Breast epithelium (tissue), 4 donors: ENCODE measurements at places on chromosomes 5 and 9.

DNA sequence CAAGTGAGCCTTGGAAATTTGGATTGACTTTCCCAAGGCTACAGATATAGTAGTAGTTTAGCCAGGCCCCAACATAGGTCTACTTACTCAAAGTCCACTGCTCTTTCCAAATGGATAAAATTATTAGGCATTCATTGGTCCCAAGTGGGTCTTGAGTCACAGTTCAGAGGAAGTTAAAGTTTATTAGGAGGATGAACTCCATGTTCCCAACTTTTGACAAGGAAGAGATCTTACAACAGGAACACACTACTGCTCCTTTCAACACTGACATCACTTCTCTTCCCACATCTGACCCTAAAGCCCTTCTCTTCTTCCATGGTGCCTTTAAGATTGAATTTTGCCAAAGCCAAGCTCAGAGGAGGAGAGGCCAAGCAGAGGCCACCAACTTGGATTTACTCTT is 234.5 kb upstream of the TRIM32 start:
- no peak for DNase-seq

DNA sequence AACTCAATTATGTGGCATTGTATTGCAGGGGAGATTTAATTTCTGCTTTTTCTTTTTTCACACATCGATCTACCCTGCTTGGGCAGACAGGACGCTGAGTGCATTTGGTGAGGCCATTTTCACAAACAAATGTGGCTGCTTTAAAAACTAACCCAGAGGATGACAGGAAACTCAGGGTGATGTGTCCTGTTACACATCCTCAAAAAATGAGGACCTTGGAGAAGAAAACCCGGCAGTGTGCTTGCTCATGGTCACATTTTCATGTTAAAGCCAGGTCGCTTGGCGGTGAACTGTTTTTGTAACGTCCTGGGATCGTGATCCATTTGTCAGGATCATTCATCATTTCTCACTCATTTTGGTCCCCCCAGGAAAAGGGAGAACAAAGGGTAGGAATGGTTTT is 478.3 kb upstream of the ADAMTS16 start:
- DNase-seq = no peak

DNA sequence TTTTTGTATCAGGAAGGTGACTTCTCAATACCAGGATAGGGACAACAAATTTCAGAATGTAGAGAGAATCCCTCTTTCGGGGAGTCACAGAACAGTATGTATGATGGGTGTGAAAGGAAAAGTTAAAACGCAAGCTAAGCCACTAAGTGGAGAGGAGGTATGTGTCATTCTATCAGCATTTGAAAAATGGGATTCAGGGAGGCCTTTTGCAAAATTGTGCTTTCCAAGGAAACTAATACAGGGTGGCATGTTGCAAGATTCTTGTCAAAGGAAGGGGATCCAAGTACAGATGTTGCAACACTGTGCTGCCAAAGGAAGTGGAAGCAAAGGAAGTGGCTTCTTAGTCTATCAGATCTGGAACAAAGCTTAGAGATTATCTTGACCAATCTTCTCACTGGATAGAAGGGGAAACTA is 12.6 kb upstream of the TNIP1 start:
- DNase-seq = no peak

DNA sequence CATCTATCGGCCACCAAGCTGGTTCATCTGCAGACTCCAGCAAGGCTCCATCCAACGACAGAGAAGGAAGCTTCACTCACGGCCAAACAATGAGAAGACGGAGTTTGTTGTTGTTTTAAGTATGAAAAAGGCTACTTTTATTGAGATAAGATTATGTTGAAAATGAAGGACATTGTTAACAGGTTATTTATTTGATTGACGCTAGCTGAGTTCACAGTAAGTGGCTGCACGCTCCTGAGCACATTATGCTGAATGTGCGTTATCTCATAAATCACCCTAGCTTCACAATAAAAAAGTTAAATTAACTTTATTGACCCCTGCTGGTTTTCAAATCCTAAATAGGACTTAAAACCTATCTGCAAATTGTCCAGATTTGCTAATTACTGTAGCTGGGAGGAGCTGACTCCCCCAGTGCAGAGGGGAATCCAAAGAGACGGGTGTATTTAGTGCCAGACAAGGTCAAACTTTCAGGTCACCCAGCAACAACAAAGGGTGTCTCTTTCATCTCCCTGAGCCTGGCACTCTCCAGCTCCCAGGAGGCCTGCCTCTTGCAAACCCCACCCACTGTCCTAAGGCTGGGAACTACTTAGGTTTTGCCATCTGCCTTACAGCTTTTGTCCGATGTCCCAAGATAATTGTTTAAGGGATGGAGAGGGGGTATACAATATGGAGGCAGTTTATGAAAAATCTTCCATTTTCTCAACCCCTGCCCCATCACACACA is 129.2 kb downstream of the ZDHHC21 start:
- no peak for DNase-seq

- DNase-seq = no peak
Measured at GRCh38 chr5:75612226-75612569, 945 bp downstream of the ANKDD1B start.

DNA sequence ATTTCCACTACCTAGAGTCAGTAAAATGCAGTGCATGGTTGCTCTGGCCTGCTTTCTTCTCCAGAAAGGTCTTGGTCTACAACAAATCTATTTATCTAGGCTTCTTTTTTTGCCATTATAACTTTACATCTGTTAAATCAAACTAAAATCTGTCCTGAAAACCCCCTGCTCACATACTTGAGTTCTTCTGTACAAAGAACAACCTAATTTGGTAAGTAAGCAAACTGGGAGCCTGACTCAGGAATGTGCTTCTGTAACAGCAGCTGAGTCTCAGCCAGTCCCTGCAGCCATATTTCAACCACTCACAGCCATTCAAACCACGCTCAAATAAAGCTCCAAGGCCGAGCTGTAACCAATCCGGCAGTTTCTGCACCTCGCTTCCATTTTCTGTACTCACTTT is 95.8 kb downstream of the PLPP1 start:
- DNase-seq = no peak

- DNase-seq = no peak
Measured at GRCh38 chr9:27125936-27126335, 16.9 kb downstream of the TEK start.

- DNase-seq = no peak
Measured at GRCh38 chr9:109010746-109011145, 2.6 kb downstream of the CTNNAL1 start.

DNA sequence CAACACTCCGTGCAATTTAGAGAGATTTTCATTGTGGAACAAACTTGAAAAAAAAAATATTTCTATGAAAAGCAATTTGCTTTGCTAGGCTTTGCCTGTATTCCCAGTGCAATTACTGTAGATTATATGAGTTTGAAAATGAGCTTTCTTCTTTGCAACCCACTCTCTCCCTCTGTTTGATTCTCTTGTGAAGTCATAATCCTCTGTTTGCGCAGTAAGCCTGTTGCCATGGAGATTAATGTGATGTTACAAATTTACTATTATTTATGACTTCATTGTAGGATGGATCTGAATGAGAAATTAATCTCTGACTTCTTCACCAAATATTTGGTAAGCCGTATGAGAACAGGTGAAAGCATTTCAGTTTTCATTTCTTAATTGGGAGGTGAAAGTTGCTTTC is 320.3 kb downstream of the SPATA31D1 start:
- no peak for DNase-seq

DNA sequence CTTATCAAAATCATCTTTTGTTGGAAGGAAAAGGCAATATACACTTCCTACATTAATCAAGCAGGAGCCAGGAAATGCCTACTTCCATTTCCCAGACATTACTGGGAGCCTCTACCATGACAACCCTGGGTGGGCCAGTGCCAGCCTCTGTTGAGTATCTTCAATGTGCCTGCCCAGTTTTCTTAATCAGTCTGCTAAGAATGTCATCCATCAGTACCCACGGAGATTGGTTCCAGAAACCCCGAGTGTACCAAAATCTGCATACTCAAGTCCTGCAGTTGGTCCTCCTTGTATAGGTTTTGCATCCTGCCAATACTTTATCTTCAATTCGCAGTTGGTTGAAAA is 82.4 kb downstream of the MARCHF3 start:
- DNase-seq = no peak
